ENCODE measurements at places on chromosomes 5 and 9.

- DNase-seq, result no peak
Measured at GRCh38 chr5:1231354-1231905, 6.2 kb downstream of the SLC6A18 start.

DNA sequence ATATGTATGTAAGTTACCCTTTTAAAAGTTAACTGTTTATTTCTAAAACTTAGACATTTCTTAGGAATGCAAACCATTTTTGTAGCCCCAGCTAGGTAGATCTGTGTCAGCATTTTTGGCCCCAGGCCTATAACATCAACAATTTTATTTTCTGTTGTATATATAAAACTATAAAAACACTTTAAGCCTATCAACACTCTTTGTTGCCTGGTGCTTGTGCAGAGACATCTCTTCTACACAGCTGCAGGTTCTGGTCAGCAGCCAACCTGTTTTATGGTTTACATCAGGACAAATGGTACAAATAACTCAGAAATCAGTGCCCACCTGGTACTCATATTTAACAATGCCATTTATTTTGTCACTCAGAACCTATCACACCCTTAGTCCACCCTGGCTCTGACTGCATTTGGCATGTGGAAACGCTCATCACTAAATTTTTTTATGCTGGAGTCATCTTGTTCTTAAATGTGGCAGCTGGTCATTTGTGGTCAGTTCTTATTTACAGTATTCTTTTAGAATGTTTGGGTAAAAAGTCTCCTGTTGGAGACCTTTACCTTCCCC, 173.4 kb downstream of the DNAH5 start:
- no peak for DNase-seq

DNA sequence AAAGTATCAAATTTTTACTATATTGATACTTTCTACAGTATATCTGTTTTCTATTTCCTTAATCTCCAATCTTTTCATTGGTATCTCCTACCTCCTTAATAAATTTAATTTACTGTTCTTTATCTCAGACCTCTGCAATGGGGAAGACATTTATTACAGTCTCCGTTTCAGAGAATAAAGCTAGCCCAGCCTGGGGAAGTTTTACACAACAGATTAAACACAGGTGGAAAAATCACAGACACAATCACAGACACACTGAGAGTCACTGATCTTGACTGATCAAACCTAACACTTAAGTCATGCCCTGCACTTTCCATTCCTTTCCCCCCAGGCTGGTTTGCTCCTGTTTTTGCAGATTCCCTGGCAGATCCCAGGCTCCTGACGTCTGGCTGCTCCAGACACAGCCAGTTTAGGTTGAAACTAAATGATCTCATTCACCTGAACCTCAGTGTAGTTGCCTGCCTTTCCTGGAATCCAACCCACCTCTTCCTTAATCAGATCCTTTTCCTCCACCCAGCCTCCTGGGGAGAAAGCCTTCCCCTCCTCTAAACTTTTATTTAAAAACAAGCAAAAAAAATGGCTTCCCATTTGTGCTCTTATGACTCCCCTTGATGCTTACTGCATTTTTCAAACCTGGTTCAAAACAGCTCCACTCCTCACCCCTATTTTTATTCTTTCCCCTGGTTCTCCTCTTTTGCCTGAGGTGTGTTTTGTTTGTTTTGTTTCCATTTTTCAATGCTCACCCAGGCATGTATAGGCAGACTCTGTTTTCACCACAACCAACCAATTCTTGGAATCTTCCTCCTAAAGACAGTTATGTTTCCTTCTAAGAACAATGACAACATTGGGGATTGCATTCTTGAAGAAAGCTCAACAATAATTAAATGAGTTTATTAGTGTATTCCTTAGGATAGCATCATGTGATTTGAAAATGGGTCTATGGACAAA, 29.5 kb upstream of the OSMR start:
- no peak for DNase-seq

GRCh38 chr5:5018578-5018970, 121.6 kb upstream of the ADAMTS16 start:
- DNase-seq, result no peak

DNA sequence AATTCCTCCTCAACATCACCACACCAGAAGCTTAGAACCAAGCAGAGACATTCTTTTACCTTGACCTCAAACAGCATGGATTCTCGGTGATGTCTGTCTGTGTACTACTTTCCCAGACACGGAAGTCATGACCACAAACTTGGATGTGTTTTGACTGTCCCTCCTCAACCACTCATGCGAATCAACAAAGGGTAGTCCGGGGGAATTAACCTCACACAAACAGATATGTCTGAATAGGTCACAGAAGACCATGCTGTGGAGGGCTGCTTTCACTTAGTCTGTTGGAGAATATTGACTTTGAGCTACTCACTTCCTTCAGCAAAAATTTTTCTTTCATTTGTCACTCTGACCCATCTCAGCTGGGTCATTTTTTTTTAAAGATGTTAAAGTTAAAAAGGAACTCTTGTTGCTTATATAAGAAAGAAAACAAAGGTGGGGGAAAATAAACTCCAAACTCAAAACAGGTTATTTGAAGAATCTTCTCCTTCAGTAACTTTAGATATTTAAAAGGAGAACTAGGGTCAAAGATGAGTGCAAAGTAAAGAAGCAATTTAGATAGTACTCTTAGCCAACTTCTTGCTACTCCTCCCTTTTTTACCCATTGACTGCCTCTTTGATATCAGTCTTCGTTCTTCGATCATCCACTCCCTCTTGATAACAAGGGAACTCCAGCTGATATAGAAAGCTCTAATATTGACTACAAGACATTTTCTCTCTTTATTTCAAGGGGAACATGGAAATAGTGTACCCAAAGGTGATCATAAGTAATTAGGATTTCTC, 343.4 kb upstream of the CDH6 start:
- DNase-seq, result no peak

DNA sequence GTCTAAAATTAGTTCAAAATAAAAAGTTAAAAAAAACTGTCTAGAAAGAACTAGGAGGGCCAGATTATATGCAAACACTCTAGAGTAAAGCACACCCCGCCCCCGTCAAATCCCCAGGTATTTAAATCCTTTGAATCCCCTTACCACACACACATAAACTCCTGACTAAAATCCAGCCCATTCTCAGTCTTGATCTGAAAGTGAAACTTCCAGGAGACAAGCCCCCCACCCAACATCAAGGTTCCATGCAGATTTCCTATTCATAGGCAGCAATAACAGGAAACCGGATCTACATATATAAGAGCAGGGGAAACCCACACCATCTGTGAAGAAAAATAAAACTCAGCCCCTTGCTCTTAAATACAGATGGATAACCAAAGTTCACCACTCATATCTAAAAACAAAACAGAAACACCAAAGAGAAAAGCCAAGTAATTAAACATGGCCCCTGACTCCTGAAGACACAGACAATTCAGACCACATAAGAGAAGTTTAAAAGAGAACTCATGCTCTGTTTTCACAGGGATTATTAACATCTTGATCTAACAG, 42.3 kb downstream of the MARCHF3 start:
- no peak for DNase-seq

DNA sequence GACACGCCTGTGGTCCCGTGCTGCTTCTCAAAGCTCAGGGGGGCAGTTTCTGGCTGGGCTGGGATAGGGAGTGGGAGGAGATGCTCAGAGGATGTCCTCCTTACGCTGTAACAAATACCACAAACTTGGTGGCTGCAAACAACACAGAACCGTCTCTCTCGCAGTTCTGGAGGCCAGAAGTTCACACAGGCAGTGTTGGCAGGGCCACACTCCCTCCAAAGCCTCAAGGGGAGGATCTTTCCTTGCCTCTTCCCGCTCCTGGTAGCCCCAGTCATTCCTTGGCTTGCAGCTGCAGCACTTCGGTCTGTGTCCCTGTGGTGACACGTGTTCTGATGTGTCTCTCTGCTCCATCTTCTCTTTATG, 10.4 kb upstream of the ORM1 start:
- no peak for DNase-seq

DNA sequence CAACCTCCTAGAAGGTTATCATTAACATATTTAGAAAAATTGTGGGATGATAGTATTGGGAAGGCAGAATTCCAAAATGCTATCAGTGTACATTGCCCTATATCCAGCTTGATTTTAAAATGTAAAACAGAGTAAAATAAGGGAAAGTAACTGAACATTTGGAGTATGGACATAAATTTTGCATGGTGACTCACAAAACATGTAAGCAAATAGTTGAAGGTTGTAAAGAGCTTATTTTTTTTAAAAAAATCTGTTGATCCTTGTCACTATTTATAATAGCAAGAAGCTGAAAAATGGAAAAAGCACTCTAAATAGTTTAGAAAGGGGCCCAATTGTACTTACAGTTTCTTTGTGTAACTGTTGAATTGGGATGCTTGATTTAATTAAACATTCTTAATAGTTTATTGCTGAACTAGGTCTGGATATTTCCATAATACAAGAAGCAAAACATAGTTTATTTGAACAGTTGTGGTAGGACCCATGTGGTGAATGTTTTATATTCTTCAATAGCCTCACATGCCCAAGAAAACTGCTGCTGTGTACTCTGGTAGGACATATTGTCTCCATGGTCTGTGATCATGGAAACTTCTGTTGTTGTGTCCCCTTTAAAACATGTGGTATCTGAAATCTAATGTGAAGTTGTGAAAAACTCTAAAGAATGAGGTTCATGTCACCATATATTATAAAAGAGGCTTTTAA, 82.4 kb downstream of the NNT start:
- DNase-seq, result no peak

GRCh38 chr5:110268283-110268682, 458.2 kb downstream of the TMEM232 start:
- DNase-seq, result no peak

DNA sequence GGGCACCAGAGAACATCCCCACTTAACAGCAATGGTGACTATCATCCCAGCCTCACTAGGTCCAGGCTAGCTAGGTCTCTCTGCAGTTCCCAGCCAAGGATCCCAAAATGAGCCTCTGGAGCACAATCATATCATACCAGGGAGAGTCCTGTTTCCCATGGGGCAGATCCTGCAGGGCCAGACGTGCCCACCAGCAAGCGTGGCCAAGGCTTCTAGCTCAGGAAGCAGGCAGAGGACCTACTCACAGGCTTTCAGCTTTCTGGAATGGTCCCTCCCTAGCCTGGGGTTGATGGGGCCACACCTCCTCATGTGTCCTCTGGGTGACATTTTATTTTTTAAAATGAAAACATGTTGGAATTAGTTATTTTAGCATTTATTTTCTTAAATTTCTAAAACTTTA, 45.7 kb upstream of the PITX1 start:
- DNase-seq, result no peak

DNA sequence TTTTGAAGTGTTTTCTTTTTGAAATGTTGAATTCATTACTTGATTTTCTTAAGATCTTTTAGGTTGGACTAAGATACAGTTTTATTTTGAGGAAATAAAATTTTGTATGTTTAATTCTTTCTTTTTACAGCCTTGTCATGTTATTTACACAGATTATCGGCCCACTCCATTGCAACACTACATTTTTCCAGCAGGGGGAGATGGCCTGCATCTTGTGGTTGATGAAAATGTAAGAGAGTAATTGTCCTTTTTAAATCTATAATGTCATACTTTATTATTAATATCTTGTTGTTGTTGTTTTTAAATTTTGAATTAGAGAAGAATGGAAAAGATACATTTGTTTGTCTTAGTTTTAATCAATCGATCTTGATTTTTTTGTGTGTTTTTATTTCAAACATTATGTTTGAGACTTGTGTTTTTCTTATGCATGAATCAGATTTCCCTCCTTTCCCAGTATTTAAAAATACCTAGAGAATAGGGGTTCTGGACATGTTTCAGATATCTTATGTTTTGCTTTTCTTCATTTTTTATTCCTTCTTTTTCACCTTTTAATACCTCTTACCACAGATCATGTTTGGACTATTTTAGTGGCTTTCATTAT, 36.7 kb downstream of the MTREX start:
- DNase-seq, result peak; percentile 9

DNA sequence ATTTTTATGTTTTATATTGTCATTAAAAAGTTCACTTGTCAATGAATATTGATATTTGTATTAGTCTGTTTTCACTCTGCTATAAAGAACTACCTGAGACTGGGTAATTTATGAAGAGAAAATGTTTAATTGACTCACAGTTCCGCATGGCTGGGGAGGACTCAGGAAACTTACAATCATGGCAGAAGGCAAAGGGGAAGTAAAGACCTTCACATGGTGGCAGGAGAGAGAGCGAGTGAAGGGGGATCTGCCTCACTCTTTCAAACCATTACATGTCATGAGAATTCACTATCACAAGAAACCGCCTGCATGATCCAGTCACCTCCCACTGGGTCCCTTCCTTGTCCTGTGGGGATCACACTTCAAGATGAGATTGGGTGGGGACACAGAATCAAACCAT, 27.4 kb downstream of the SRD5A1 start:
- DNase-seq, result no peak

GRCh38 chr5:75514323-75514722, 2.6 kb downstream of the POLK start:
- DNase-seq, result no peak

- no peak for DNase-seq
Measured at GRCh38 chr5:55387865-55388264, 80.1 kb downstream of the MTREX start.

DNA sequence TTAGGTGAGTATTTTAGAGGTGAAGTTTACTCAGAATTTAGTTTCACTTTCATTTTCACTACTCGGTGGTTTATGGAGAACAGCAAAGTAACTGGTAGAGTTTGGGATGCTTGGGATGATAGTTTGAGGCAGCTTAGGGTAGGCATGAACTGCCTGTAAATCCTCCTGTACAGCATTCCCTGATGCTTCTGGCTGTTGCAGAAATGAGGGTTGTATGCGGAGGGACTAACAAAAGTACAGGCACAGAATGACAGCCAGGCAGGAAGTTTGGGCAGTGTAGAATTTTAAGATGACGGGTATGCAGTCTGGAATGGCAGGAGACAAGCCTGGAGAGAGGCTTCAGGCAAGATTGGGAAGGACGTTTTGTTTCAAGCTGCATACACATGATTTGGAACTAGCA, 48.0 kb upstream of the FAM120AOS start:
- DNase-seq, result no peak

DNA sequence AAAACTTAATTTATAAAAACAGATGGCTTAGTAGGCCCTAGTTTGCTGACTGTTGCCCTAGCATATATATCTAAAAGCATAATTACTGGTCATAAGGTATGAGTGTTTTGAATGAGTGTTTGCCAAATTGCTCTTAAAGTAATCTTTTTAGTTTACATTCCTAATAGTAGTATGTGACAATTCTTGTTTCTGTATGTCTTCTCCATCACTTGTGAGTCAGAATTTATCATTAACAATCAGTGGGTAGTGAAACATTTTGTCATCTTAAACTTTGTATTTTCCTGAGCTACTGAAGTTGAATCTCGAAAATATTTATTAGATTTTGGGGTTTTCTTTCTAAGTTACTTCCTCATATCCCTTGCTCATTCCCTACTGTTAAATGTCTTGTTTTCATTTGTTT, 49.6 kb downstream of the APC start:
- DNase-seq, result no peak

GRCh38 chr5:64637837-64638443, 52.4 kb upstream of the SHISAL2B start:
- DNase-seq, result no peak

GRCh38 chr5:178740181-178740557, 9.7 kb upstream of the ZNF354A start:
- no peak for DNase-seq

GRCh38 chr5:74257645-74258313, 382.7 kb downstream of the ENC1 start:
- DNase-seq, result no peak

- no peak for DNase-seq
Measured at GRCh38 chr9:113536166-113536482, 72.6 kb downstream of the RGS3 start.

GRCh38 chr9:130461218-130461630, 16.5 kb downstream of the ASS1 start:
- DNase-seq, result peak; percentile 71
